ENCODE measurements at places on chromosomes 5 and 9.

GRCh38 chr5:1963941-1964451 lies 81.3 kb upstream of the IRX4 start:
- DNase-seq = no peak

GRCh38 chr9:132768932-132769905 lies 99.0 kb downstream of the GTF3C4 start:
- DNase-seq = peak; percentile 86

DNA sequence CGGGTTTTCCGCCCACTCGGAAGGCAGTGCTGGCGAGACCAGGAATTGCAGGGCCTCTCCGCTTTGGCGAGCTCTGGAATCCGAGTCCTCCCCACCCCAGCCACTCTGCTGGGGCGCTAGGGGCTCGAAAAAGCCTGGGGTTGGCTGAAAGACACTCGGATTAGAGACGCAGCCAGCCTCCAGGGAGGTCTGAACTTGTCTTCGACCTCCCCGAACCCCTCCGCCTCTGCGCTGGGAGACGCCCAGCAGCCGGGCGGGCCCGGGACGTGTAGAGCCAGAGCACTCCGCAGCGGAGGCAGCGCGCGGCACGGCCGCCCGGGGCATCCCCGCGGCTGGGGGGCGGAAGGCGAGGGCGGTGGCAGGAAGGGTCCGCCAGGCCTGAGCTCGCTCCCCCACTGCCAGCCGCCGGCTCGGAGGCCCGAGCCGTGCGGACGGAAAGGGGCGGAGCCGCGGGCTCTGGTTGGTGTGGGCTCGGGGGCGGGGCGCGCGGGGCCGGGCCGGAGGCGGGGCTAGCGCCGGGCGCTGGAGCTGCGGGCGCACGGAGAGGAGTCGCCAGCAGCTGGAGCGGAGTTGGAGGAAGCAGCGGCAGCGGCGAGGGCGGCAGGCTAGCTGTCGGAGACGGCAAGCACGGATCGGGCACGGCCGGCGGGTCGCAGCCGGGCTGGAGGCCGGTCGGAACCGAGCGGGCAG lies at the start of gene PIK3R1:
Gene PIK3R1, plus strand, starts transcription at position 549 of the 690 bp plus-strand sequence. CDS start 10,920 bp downstream, outside the sequence.
- DNase-seq = peak; percentile 96

- DNase-seq = peak; percentile 40
Observed at GRCh38 chr5:181161534-181162175, 14.3 kb downstream of the OR2V2 start.

- no peak for DNase-seq
Observed at GRCh38 chr5:58505971-58506640, 14.9 kb downstream of the GAPT start.

DNA sequence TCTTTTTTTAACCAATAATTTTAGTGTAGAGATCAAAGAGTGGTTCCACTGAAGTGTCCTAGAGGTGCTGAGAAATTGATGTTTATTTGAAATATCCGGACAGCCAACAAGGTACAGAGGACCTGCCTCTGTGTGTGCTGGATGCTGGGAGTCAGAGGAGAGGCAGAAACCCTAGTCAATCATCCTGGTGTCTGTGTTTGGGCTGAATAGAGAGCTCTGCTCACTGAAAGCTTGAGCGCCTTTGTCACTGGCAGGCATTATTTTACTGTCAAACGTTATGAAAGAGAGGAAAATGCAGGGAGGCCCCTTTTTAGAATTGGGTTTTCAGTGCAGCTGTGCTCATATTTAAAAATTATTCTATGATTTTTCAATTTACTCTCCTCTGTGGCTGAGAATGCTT lies 480.3 kb upstream of the TYRP1 start:
- no peak for DNase-seq

DNA sequence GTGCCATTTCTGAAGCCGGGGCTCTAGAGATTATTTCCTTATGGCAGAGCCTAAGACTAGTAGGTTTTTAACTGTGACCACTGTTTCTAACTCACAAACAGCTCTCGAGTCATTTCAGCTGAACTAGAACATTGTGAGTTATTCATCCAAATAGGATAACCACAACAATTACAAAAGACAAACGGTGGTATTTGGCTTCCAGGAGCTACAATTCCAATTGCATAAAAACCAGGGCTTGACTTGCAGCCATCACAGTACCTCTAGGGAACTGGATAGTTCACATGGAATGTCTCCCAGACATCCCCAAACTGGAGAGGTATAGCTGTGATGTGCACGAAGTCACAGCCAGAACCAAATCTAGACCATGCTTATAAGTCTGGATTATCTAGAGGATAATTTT lies 224.8 kb downstream of the FAM114A2 start:
- DNase-seq = no peak

GRCh38 chr9:107693625-107694326 lies 204.2 kb upstream of the KLF4 start:
- DNase-seq = no peak

DNA sequence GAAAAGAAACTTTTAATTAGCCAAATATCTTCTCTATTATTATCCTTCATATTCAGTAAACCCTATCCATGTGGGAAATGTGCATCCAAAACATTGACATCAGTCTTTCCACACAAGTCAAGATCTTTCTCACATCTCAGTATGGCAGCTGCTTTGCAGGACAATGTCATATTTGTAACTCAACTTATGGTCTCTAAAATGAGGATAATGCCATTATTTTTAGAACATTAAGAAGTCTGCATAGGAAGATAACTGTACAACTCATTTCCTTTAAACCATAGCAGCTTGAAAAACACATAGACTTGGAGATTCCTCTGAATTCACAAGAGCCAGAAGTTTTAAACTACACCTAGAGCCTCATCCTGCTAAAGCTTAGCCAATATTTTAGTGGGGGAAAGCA lies 43.7 kb downstream of the MCTP1 start:
- DNase-seq = no peak

- no peak for DNase-seq
Observed at GRCh38 chr5:82734347-82734746, 342.8 kb downstream of the TMEM167A start.

DNA sequence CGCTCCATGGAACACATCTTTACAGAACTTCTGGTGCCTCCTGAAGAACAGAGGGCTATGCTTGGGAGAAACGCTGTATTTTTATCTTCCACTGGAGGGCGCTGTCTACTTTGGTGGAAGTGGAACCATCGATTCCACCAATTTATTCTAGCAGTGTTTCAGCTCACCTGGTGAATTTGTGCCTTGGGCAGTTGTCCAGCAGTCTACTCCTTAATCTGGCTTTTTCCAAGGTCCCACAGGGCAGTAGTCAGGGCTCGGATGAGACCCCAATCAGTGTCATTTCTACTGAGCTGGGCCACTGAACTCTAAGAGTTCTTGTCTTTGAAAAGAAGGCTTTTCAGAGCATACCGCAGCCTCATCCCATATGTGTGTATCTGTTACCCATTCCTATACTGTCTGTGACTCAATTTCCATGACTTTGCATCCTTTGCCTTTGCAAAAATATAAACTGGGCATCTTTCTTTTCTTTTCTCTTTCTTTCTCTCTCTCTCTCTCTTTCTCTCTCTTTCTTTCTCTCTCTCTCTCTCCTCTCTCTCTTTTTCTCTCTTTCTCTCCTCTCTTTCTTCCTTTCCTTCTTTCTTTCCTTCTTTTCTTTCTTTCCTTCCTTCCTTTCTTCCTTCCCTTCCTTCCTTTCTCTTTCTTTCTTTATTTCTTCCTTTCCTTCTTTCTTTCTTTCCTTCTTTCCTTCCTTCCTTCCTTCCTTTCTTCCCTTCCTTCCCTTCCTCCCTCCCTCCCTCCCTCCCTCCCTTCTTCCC lies 138.4 kb upstream of the ZNF618 start:
- DNase-seq = peak; percentile 78

DNA sequence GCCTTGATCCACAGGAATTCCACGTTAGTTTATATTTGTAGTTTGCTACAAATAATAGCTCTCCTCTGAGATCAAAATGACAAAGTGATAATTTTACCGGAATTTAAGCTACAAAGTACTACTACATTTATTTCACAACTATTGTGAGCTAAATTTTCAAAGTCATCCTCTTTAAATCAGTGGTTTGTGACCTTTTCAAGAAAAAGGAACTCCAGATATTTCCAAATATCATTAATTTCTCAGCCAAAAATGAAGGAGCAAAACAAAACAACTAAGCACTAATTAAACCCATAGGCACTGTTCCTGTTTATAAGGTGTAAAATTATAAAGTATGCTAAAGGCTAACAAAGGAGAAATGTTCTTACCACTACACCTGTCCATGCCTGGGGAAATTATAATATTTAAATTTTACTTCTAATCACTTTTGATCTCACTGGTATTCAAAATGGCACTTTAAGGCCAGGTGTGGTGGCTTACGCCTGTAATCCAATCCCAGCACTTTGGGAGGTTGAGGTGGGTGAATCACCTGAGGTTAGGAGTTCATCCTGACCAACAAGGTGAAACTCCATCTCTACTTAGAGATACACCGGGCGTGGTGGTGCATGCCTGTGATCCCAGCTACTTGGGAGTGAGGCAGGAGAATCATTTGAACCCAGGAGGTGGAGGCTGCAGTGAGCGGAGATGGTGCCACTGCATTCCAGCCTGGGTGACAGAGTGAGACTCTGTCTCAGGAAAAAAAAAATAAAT lies 77.5 kb downstream of the CEMIP2 start:
- DNase-seq = no peak

Measured in OCI-M1 (cell line).